Activated CD8-positive, alpha-beta memory T cell treated with anti-CD3 and anti-CD28 coated beads for 36 hours (primary cell): ENCODE measurements at places on chromosomes 5 and 9. TPM values are rescaled to one million over a fixed set of nuclear protein-coding genes. Genes with fewer than 3 reads are reported as not detected.

The UBAP2 gene
- total RNA-seq = 52.1 TPM

The SLC6A3 gene
- total RNA-seq = 0.08 TPM

The DAB2 gene
- total RNA-seq = not detected

The F2R gene
- 16.1 TPM for total RNA-seq

The PKD2L2 gene
- total RNA-seq = not detected

The IFNA21 gene
- total RNA-seq = not detected

The MPDZ gene
- total RNA-seq = not detected

The NMUR2 gene
- total RNA-seq = not detected

The SPINK13 gene
- total RNA-seq = not detected

The FAM169A gene
- 9.2 TPM for total RNA-seq

The TMC1 gene
- not detected for total RNA-seq

The PCSK1 gene
- total RNA-seq = not detected

The ANKRD20A1 gene
- total RNA-seq = not detected

The COL15A1 gene
- 0.02 TPM for total RNA-seq

The FRRS1L gene
- total RNA-seq = not detected

The TMEM203 gene
- total RNA-seq = 47.0 TPM

The COL23A1 gene
- total RNA-seq = 0.13 TPM

The CDH9 gene
- total RNA-seq = not detected

The ANKRD34B gene
- total RNA-seq = not detected

The ZDHHC21 gene
- total RNA-seq = 7.5 TPM

The GLRA1 gene
- not detected for total RNA-seq

The ACTBL2 gene
- not detected for total RNA-seq

The UBE2D2 gene
- 264 TPM for total RNA-seq

The SLC6A19 gene
- total RNA-seq = not detected

The SCGB3A2 gene
- total RNA-seq = not detected
